ENCODE measurements at places on chromosomes 11 and 22.

GRCh38 chr22:40716116-40716515 lies 36.8 kb downstream of the MCHR1 start:
- DNase-seq = no peak

DNA sequence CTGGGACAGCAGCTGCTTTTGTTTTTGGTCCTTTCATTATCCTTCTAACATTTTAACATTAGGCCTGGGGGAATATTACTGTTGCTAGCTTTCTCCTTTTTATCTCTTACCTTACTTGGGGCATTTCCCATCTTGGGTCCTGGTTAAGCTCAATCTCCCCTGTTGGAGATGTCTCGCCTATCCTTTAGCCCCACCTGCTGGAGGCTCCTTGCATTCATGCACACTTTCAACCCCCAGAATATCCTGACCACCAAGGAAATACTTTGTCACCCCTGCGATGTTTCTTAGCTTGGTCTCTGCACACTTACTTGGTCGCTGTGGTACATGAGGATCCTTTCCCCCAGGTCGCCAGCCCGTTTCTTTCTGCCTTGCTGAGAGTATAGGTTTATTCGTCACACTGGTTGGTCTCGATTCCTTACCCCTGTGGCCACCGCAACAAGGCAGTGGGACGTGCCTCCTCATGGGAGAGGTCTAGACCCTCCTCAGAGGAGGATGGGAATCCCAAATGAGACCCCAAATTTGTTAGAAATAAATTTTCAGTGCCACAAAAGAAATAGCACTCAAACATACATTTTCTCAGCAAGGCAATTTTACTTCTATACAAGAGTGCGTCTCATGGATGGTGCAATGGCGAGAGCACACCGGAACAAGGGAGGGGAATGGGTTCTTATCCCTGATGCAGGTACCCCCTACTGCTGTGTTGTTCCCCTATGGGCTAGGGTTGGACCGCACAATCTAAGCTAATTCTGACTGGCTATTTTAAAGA lies 5.4 kb upstream of the TXN2 start:
- DNase-seq = no peak

- no peak for DNase-seq
Measured at GRCh38 chr11:35234460-35235156, 95.6 kb downstream of the CD44 start.

DNA sequence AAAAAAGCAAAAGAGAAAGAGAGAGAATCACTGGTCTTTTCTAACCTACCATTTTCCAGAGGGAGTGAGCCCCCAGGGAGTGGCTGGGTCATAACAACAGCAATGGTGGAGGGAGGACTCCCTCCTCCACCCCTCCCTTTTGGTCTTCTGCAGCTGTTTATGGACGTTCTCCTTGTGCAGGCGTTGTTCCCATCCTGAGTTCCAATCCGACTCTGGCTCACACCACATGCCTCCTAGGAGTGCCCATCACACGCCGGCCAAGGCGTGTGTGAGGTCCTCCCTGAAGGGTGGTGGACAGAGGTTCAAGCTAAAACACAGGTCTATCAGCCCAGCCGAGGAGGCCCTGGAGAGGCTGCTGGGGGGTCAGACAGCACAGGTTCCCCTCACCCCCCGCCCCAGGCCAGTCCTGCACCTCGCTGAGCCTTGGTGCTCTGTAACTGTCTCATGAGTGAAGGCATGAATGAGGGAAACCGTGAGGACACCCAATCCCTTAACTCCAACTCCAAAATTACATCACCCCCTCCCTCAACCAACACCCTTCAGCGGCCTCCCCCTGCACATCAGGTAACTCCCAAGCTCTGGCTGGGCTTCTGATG lies 29.4 kb downstream of the IFT27 start:
- no peak for DNase-seq

GRCh38 chr11:12117611-12118010 lies 7.2 kb downstream of the MICAL2 start:
- no peak for DNase-seq

DNA sequence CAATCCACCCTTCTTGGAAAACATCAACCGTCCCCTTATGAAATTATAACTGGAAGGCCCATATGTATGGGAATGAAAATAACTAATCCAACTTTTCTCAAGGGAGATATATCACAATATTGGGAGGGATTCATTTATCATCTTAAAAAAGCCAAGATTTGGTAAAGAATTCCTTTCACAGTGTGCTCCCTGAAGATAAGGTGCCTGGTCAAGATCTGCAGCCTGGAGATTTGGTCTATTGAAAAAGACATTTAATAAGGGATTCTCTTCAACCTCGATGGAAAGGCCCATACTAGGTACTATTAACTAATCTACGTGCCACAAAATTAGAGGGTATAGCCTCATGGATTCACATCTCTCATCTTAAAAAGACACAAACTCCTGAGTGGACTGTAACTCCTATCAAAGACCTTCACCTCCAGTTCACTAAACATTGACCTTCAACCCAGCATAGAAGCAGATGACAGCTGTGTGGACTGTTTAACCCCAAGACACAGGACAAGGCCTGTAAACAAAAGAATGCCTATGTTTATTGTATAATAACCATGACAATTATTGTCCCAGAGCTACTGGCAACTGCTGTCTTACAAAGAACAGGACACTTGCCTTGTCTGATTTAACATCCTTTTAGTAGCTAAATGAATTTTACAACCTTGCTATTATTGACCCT lies 4.8 kb upstream of the FDX1 start:
- DNase-seq = no peak

- no peak for DNase-seq
Measured at GRCh38 chr22:49667236-49667635, 160.4 kb downstream of the BRD1 start.

- DNase-seq = no peak
Measured at GRCh38 chr11:35943309-35943708, 553 bp upstream of the LDLRAD3 start.

DNA sequence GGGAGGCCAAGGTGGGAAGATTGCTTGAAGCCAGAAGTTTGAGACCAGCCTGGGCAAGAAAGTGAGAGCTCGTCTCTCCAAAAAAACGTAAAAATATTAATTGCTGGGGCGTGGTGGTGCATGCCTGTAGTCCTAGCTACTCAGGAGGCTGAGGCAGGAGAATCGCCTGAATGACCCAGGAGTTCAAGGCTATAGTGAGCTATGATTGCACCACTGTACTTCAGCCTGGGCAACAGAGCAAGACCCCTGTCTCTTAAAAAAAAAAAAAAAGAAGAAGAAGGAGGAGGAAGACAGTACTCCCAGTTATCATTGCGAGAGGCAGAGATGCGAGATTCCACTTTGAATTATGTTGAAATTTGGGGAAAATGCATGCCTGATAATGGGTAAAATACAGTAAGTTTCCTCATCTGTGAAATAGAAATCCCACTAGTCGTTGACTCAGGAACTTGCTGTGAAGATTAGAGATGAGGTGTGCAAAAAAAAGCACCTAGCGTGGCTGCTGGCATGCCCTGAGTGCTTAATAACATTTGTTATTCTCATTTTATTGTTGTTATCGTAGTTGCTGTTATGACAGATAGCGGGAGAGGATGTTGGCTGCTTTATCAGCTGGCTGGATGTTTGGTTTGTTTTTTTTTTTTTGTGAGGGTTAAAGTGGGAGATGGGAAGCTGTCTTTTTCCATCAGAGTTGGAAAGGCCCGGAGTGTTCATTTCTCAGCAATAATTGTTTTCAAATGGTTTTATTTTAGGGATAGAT lies 33.4 kb downstream of the BCR start:
- no peak for DNase-seq

DNA sequence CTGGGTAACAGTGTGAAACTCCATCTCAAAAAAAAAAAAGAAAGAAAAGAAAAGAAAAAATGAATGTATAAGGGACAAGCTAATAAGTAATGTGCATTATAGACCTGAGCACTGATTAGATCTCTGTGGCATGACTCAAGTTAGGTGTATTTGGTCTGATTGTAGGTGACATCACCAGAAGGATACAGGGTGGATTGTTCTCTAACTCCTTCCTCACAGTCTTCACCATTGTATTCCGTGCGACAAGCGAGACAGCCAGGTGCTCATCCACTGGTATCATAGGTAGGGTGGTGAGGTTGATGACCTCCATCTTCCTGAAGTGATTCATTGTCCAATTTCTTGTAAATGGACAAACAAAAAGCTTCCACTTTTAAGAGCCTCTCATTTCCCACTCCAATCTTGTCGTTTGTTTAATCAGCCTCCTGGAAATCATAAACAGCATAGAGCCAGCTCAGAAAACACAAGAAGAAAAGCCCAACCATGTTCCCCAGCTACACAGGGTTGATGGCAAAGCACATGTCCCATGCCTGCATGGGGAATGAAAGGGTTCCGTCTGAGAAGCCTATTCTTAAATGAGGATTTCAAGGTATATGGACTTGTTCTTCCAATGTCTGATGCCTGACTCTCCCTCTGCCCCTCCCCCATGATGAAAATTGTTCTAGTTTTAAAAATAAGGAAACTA lies 6.2 kb downstream of the FAM227A start:
- DNase-seq = no peak

GRCh38 chr11:4991060-4991459 lies 3.6 kb upstream of the OR51L1 start:
- DNase-seq = no peak

DNA sequence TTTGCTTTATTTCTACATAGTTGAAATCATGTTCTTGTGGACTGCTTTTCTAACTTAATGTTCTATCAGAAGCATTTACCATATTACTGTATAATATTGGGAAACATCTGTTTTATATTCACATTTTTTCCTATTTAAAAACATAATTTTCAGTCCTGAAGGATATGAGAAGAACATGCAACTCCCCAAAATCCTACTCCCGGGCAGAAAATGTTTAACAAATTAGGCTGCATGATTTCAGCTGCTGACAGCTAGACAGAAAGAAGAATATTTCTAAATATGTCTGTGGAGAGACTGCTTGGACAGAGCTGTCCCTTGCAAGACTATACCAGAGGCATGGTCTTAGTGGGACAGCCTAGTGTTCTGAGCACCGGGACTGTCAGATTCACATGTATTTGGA lies 15.7 kb upstream of the AMPD3 start:
- DNase-seq = no peak

DNA sequence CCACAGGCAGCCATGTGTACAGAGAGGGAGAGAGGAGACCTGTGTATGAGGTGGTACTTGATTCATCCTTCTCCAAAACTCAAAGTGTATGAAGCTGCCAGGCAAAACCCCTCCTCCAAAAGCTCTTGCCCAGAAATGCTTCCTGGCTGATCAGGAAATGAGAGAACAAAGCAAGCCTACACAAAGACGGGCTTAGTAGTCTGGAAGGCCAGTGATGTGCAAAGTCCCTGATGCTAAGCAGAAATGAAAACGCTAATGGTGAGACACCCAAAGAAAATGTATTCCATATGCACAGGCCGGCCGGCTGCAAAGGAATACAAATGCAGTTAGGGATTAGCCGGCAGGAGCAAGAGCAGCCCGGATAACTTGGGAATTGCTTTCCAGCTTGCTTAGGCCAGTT lies 234.9 kb upstream of the CADM1 start:
- no peak for DNase-seq

GRCh38 chr22:35649636-35650250 lies 1.5 kb downstream of the APOL6 start:
- DNase-seq = no peak

- no peak for DNase-seq
Measured at GRCh38 chr22:36324414-36324813, 63.4 kb downstream of the MYH9 start.

DNA sequence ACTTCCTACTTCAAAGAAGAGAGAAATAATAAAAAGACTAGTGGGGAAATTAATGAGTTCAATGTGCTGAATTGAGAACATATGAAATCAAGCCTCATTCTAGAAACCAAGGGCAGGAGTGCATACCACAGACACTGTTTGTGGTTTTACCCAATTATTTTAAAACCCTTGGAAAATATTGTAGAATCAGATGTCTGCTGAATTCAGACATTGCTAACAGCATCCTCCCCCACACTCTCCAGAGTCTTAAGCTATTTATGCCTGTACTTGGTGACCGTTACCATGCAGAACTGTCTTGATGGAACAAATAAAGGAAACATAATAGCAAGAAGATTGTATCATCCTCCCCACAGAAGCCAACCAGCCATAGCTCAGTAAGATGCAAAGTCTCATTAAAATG lies 850.1 kb downstream of the NTM start:
- DNase-seq = no peak

GRCh38 chr11:119479685-119480275 lies 56.8 kb upstream of the THY1 start:
- DNase-seq = no peak

- DNase-seq = no peak
Measured at GRCh38 chr11:115188188-115188897, 315.9 kb downstream of the CADM1 start.

- DNase-seq = no peak
Measured at GRCh38 chr22:35919002-35919542, 109.6 kb downstream of the RBFOX2 start.

DNA sequence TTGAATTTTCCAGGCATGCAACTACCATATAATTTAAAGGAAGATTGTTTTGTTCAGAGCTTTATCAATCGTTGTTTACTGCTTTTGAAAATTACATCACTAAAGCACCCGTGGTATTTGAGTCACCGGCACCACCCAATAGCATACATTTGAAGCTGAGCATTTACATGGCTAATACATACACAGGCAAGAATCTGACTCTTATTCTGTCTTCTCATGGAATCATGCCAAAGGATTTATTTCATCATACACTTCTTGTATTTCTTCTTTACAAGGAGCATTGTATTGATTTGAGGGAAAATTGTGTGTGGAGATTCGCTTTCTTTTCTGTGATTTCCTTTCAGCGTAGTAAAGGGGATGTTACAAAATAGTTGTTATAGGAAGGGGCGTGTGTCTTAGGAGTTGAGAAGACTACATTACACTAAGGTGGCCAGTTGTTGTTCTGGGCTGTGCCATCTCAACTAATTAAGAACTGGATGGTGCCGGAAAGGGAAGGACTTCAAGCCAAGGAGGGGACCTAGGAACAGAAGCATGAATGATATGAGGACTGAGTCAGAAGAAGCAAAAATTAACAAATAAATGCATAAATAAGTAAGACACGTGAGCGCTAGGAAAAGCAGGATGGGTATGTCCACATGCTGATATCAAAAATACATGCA lies 12.9 kb upstream of the CD3E start:
- DNase-seq = no peak

- DNase-seq = no peak
Measured at GRCh38 chr11:72807021-72807693, 7.1 kb upstream of the ATG16L2 start.

Measured in epithelial cell of proximal tubule (primary cell).